ENCODE measurements at places on chromosomes 4 and X.

DNA sequence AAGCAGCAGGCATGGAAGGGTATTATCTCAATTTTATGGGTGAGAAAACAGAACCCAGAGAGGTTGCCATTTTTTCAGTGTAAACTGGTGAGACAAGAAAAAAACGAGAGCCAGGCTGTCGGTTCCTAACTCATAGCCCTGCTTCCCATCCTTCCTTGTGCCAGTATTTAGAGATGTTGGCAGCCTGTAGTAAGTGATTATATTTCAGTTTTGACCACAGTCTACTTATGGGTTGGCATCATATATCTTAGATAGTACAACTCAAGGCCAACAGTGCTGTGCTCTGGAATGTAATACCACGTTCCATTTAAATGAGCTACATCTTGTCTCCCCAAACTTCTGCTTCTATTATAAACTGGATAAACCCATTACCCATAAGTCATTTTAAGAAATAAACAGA, 40.8 kb downstream of the XK start:
- no peak for DNase-seq

DNA sequence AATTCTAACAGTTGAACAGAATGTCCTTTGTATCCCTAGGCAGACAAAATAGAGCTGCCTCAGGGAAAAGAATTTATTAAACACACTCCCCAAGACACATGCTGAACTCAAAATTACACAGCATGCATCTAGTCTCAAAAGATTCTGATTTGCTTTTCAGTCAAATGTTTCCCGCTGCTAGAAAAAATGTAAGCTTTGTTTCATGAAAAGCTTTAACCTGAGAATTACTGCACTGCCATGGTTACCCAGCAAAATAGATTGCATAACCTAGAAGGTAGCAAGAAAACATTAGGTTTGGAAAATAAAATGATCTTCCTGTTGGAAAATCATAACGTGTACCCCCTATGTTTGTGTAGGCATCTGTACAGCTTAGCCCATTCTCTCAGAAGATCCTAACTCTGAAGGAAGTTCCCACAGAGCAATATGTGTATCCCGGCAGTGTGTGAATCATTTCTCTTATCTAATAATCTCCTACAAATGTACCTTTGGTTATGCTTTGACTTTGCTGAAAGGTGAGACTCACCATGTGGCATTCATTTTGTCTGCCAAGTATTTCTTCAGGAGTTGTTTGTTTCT, 646.9 kb downstream of the STPG2 start:
- no peak for DNase-seq

- no peak for DNase-seq
Measured at GRCh38 chr4:71687056-71687455, 96.8 kb downstream of the GC start.

DNA sequence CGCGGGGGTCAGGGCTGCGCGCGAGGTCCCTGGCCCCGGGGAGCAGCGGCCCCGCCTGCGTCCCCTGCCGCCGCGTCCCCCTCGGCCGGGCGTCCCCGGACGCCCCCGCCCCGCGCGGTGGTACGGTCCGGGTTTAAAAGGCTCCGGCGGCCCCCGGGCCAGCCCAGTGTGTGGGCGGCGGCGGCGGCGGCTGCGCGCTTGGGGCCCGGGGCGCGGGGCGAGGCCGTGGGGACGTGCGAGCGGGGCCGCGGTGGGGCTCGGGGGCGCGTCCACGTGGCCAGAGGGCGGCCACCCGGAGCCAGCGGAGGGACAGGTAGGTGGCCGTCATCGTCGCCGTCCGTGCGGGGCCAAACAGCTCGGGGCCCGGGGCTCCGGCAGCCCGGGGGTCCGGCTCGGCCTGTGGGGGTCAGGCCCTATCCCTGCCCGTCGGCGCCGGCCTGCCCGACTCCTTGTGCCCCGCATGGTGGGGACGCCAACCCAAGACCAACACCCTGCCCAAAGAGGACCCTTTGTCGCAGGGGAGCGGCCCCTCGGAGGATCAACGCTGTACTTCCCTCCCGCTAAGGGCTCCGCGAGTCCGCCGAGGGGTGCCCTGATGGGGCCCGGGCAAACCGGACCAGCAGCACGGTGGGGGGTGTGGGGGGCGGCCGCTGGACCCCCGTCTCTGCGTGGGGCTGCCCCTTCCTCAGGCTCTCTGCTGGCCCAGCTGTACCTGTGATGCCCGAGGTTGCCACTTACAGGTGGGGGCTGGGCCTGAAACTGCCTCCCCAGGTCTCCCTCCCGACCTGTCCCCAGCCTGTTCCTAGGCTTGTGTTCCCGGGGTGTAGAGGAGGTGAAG, at the start of gene PLXNA3:
Gene PLXNA3 (plus strand): TSS at position 166 of the 838 bp plus-strand sequence. CDS start 1,903 bp downstream, outside the sequence.
- no peak for DNase-seq

GRCh38 chr4:20289782-20290181, 38.1 kb downstream of the SLIT2 start:
- DNase-seq: no peak

DNA sequence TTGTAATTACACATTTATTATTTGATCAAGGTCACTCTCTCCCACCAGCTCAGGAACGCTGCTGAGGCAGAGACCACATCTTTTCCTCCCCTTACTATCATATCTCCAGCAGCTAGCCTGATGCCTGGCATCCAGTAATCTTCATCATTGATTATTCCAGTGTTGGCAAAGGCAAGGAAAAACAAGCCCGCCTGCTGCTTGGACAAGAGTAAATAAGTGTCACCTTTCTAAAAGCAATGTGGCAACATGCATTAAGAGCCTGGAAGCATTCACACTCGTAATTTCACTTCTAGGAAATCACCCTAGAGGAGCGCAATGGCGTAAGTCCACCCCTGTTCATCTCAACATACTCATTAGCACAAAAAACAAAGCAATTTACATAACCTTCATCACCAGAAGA, 54.8 kb downstream of the APLN start:
- DNase-seq: no peak

GRCh38 chr4:14070289-14070880, 442.9 kb upstream of the BOD1L1 start:
- no peak for DNase-seq

DNA sequence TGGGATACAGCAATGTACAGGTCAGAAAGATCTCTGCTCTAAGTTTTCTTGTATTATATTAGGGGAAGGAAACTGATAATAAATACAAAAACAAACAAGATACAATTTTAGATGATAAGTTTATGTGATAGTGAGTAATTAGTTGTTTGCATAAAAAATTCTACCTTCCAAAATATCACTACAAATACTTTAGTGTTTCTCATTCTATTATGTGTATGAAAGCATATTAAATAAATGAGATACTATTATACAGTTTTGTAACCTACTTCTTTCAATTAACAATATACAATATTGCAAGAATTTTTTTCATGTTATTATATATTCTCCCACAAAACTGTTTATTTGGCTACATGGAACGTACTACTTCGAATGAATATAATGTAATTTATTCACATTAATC, 4.2 kb upstream of the FGF2 start:
- DNase-seq: no peak

GRCh38 chr4:21543514-21543913, 405.1 kb downstream of the KCNIP4 start:
- no peak for DNase-seq

- DNase-seq: no peak
Measured at GRCh38 chr4:21888195-21888976, 60.2 kb downstream of the KCNIP4 start.

DNA sequence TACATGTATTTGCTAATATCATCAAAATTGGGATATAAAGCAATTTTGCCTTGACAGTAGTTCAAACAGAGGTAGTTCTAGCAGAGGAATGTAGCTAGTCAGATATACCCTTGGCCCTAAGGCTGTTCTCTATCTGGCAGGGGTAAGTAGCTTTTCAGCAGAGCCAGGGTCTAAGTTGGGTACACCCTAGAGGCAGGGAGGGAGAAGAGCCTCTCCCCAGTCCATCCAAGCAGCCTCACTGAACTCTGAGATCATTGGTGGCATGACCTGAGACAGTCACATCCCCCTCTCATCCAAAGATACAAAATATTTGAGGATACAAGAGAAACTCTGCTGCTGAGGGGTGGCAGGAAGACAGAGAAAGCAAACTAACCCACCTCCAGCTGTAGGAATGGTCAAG, 343.7 kb downstream of the DHX15 start:
- DNase-seq: no peak

- no peak for DNase-seq
Measured at GRCh38 chrX:45806410-45807121, 605.9 kb upstream of the DIPK2B start.

DNA sequence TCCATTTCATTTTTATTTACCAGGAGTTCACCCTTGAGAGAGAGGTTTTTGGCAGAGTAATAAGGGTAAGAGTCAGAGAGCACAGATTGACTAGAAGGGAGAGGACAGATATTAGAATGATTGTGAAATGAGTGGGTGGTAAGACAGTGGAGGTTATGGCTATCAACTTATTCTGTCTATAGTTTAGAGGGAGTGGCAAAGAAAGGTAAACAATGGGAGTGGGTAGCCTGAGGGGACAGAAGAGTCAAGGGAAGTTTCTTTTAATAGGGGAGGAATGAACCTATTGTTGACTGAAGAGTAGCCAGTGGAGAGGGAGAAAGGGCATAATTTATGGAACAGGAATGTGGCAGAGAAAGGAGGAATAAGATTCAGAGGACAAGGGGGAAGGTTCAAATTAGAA, 186.5 kb upstream of the NRK start:
- no peak for DNase-seq

GRCh38 chr4:111209706-111210105, 586.8 kb upstream of the PITX2 start:
- DNase-seq: no peak

- DNase-seq: no peak
Measured at GRCh38 chr4:5009796-5010195, 9.5 kb downstream of the CYTL1 start.

DNA sequence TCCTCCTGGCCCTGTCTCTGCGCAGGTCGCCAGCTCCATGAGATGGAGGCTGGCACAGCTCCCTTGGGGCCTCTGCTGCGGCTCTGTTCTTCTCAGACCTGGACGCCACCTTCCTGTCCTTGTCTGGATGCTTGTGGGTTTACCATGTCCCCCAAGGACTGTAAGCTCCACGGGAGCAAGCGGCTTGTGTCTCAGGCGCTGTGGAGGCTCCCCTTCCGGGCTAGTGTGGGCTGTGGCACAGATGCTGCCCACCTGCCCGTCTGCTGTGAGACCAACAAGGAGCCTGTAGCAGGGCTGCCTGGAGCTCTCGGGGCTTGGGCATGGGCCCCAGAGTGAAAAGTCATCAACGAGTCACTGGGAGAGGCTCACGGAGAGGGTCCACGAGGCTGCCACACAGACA, 25.2 kb downstream of the NAT8L start:
- DNase-seq: no peak

DNA sequence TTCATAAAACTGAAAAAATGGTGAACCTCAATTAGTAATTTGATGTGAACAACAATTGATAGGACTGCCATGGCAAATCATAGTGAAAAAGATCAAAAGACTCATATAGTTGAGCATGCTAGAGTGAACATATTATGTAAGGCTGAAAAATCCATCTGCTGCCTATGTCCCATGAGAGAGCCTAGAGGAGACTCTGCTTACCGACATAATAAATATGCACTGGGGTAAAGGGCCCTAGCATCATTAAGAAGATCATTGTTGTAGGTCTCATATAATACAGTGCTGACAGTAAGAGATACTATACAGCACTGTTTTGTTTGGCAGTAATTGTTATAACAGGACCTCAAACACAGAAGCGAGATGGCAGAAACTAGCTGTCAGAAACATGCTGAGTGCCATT, 229.0 kb downstream of the PABPC4L start:
- no peak for DNase-seq

- DNase-seq: no peak
Measured at GRCh38 chrX:149521438-149521837, 16.3 kb upstream of the IDS start.

- no peak for DNase-seq
Measured at GRCh38 chr4:130573742-130574141, 1477.8 kb downstream of the C4orf33 start.

DNA sequence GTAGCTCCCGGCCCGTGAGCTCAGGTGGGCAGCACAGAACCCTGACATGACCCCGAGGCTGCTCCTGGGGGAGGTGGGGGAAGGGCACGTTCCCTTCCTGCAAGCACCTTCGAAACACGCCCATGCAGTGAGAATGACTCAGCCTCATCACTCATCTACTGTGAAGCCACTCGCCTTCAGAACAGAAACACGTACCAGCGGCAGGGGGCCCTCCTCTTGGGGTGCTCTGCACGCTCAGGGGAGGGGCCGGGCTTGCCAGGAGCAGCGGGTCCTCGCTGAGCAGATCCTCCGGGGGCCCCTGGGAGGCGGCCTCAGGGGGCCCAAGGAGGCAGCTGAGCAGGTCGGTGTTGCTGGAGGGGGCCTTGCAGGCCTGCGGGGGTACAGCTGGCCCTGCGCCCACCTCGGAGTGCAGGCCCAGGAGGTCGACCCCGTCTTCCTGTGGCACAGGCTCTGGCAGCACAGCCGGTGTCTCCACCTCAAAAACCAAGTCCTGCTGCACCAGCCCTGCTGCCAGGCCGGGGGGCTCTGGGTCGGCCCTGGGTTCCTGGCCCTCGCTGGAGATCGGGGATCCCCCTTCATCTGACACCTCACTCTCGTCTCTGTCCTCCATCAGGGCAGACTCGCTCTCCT, 40.9 kb upstream of the CPLX1 start:
- no peak for DNase-seq

DNA sequence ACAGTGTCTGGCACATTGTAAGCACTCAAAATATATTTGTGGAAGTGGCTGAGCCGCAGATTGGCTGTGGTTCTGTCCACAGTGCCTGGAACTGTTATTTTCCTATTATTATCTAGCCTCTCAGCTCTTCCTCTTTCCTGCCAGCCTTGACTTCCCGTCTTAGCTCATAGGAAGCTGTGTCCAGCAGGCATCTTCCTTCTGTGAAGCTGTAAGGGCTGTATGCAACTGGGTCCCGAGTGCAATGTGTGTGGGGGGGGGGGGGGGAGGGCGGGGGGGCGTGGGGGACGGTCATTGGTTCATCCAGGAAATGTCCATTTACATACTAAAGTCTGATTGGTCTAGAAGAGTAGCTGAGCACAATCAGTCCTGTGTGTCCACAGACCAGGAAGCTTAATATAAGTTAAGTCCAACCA, 210.7 kb downstream of the PDGFRA start:
- no peak for DNase-seq

DNA sequence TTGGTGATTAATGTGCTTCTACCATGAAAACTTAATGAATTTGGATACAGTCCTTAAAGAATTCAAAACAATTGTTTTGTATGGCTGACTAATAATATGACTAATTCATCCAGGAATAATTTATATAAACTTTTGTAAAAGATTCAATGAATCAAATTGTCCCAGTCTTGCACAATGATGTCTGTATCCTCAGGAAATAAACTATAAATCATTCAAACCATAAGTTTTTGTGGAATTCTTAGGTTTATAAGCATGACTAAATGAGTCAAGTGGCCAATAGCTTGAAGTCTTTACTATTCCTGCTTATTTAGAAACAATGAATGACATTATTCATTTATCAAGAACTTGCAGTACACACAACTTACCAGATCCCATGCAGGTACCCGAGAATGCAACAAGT, 935.0 kb upstream of the INTU start:
- no peak for DNase-seq

DNA sequence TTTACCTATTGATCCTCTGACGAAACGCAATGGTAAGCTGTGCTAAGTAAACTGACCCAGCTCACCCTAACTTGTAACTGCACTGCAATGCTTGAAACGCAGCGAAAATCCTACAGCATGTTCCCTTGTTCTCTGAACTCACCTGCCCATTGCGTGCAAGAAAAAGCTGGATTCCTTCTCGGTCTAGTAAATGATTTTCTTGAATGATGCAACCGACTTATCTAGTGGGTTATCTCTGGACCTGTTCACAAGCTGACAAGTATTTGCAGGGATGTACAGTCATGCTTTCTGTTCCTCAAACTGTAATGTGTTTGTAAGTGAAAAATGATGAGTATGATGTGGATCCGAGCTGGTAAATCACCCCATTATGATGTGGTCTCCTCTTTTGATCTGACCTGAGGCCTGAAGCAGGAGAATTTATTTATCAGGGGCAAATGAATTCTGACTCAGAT, 140.1 kb downstream of the BTC start:
- no peak for DNase-seq
